Cortex of kidney (tissue), 1 donor: ENCODE measurements at places on chromosomes 2 and 18.

- DNase-seq = no peak
These were observed 91.7 kb upstream of the TRIB2 start for GRCh38 chr2:12624905-12625598.

DNA sequence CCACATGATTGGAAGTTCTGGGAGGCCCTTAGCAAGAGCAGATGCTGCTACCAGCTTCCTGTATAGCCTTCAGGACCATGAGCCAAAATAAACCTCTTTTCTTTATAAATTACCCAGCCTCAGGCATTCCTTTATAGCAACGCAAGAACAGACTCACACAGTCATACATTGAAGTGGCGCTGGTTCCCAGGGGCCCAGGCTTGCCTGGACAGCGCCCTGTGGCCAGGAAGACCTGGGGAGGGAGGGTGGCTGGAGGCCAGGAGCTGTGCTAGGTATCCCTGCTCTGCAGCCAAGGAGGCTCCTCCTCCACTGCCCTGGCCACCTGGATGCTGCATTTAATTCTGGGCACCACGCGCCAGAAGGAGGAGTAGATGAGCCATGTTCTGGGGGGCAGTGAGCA lies 98.1 kb downstream of the AGAP1 start:
- no peak for DNase-seq

DNA sequence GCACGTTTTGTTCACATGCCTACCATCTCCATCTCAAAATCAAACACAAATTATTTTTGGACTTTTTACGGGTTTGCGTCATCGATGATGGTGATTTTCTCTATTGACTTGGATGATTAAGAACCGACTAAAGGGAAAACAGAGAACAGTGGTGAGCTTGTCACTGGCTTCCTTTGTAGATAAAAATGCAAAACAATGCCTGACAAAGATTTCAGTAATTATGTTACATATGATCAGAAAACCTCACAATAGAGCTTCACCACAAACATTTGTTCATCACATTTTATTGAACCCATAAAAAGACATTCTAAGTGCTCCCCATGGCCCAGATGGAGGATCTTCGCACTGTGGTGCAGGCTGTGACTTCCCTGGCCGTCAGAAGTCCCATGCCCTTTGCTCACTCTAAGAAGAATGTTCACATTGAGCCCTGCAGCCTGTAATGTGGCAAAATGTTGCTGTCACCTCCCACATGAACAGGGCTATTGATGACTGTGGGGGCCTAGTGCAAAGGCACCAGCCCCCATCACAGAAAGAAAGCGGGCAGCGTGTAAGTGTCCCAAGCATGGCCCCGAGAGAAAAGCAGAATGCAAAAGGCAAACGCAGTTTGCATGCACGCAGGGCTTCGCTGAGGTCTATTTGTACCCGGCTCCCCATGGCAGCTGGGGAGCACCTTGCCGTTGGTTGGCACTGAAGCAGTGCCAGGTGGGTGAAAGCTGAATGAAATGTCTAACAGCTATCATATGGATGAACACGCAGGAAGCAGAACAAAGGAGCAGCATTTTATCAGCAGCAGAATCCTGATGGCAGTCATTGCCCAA lies 60.6 kb downstream of the BCL2 start:
- no peak for DNase-seq

- DNase-seq = no peak
These were observed 455 bp upstream of the TLK1 start for GRCh38 chr2:171160956-171161740.

GRCh38 chr2:160220545-160221009 lies 20.5 kb upstream of the ITGB6 start:
- DNase-seq = no peak

DNA sequence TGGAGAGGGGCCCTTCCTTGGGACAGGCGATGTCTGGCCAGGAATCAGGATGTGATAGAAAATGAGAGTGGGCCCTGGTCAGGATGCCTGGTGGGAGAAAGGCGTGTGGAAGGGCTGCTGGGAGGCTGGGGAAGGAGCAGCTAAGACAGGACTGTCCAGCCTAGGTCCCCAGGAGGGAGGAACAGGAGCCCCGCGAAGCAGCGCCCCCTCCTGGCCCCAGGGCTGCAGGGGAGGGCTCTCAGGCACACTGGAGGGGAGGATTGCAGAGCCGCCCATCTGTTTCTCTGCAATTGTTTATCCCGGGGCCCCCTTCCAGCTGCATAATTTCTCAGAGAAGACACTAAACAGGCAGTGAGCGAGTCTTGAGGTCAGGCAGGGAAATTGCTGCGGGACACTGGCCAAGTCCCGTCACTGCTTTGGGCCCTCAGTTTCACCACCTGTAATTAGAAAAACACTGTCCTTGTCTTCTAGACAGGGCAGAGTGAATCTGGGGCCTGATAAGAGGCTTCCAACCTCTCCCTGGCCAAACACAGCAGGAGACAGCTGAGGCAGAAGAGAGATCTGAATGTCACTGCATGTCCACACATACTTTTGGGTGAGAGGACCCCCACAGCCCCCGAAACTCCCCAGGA lies 3.9 kb upstream of the NPPC start:
- no peak for DNase-seq

DNA sequence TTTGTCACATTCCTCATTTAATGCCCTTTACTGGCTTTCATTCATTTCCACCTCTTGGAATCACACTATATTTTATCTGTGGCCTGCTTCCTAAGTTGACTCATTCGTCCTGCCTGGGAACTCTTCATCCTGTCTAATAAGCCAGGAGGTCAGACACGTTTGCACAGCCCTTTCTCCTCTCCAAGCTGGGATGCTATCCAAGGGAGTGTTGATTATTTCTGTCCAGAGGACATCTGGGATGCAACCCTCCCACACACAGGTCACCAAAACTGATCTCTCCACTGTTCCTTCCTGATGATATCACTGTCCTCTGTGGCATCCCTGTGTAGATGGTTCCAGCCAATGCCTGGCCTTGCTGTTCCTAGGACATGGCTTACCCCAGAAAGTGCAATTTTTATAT lies 79.8 kb upstream of the NOSTRIN start:
- no peak for DNase-seq

- no peak for DNase-seq
These were observed 129.2 kb upstream of the MEIS1 start for GRCh38 chr2:66305718-66306117.

DNA sequence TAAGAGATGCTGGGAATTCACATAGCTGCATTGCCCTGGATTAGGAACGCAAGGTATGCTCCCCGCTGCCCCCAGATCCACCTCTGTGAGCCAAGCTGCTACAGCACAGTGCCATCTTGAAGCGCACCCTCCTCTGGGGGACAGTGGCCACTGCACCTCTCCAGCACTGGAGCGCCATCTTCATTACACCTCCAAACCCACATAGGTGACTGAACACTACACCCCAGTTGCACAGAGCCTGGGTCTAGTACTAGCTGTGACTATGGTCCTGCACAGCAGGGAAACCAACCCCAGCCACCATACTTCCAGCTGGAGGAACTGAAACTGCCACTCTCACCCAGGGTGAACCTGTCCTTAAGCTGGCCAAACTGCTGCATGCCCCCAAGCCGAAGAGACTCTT lies 84.6 kb downstream of the TMEM237 start:
- no peak for DNase-seq

GRCh38 chr2:1847846-1848598 lies 103.7 kb upstream of the PXDN start:
- DNase-seq = no peak

GRCh38 chr2:138503087-138503442 lies 1.5 kb downstream of the SPOPL start:
- DNase-seq = no peak

GRCh38 chr2:23492921-23493320 lies 107.9 kb downstream of the KLHL29 start:
- no peak for DNase-seq

GRCh38 chr18:44946529-44947113 lies 265.9 kb downstream of the SETBP1 start:
- no peak for DNase-seq

DNA sequence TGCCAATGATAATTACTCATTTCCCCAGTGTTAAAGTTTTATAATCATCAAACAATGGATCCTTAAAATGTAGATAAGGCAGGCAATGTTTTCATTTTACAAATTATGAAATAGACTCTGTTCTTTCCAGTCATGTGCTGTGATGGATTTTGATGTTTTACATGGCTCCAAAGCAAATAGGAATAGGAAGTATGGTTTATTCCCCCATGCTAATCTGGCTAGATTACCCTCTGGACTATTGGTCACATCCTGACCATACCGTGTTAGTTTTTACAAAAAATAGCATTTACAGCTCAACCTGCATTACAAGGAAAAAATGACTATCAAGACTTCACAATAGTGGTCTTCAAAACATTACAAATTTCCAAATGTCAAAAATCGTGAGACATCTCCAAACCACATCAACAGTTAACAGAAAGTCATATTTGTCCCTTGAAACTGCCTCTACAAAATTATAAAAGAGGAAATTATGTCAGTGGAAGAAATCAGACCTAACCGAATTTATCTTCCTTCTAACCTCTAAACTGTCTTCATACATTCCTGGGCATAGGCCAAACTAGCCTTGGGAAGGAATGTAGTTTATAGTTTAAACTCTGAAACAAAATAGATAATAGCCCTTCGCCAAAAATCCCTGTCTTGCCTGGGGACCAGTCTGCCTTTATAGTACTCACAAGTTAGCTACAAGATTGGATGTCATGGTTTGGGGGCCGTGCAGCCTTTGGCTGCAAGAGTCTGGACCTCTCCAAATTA lies 1941.2 kb upstream of the CELF4 start:
- no peak for DNase-seq

DNA sequence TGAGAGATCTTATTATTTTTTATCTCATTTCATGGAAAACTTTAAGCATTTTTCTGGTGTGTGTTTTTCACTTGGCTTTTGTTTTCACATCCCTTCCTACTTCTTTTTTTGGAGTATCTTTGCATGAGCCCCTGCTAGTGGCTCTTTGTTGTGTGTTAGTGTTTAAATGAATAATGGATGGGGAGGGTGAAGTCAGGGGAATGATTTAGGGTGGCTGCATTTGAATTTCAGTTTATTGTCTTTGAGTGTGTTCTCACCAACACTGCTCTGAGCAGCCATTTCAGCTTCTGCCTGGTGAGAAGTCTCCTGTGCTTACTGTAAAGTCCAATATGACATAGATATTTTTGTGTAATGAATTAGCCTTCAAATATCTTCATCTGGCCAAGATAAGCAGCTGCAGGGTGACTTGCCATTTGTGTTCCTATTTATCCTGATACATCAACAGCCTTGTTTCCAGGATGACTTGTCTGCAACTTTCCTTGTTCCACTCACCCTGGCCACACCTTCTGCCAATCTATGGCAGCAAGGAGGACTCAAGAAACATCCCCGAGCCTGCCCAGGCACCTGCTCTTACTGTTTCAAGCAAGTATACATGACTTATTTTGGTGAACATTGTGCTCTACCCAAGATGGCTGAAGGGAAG lies 182.6 kb downstream of the PDE11A start:
- DNase-seq = no peak

DNA sequence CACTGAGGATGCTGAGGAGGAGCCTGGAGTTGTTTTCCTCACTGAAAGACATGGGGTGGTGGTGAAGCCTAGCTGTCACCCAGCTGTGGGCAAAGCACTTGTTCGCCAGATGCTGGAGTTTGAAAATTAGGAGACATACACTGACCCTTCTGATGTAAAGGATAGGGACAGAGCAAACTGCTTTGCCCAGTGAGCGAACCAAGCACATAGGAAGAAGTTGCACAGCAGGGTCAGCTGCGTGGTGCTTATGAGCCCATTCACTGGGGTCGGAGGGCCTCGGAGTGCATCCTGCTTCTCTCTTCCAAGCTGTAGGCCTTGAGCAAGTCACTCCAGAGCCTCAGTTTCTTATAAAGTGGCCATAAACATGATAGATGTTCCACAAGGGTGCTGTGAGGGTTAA lies 50.9 kb downstream of the HK2 start:
- DNase-seq = no peak

DNA sequence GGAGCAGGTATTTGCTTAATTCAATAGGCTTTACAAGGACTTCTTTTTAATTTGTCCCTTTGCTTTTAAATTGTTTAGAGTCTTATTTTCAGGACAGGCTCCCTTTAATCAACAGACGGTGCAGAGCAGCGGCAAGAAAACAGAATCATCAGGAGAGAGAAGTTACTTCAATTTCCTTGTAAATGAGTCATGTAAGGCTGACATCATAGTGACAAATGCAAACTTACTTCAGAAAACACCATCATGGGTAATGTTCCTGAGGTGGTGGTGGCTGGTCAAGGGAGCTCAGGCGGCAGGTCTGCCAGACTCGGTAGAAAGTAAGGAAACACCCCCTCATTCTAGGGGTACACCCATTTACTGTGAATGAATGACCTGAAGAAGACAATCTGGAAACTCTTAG lies 395.1 kb downstream of the FBXO15 start:
- DNase-seq = no peak

- DNase-seq = no peak
These were observed 73.4 kb downstream of the SOCS6 start for GRCh38 chr18:70362258-70362657.

GRCh38 chr18:37484983-37485834 lies 80.4 kb downstream of the CELF4 start:
- DNase-seq = no peak

- no peak for DNase-seq
These were observed 282.0 kb downstream of the RPRM start for GRCh38 chr2:153196378-153197058.

DNA sequence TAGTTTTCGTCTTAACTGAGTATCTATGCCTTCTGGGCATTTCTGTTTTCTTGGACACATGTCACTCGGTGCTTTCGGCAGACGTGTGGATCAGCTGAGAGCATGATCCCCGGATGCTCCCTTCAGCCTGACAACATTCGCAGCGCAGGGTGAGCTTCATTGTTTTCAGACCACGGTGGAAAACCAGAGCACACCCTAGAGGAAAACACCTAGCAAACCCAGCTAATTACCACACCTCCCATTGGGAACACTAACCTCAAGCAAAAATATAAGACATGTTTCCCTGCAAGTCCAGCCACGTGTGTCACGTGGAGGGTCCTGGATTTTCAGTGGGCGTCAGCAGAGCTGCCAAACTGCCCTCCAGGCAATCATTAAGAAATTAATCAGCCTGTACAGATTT lies 31.0 kb downstream of the ANKRD29 start:
- no peak for DNase-seq

DNA sequence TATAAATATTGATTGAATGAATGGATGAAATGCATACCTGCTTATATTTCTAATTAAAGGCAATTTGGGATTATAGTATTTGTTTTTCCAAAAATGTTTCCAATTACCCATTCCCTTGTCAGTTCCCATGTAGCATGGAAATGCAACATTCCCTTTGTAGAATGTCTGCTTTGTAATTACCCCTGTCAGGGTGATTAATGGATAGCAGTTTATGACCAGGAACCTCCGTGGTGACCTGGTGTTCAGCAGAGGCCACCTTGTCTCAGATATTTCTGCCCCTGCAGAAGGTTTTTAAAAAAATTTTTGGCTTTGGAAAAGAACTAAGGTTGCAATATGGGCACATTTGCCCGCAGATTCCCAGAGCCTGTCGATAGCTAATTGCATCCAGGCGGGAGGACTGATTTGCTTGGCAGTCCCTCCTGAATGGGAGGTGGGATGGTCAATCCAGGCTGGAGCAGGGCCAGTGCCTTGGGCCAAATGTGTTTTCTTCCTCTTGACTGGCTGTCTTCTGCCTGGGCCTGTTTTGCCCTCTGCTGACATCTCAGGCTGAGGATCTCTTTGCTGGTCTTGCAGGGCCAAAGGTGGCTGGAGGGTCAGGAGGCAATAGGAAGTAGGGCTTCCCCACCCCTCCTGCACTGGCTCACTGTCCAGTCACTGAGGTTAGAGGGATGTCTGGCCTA lies 82.1 kb downstream of the TMEM182 start:
- DNase-seq = no peak
